ENCODE measurements at places on chromosomes 4 and X.

GRCh38 chr4:71570492-71570891 is 213.4 kb downstream of the GC start:
- no peak for DNase-seq

GRCh38 chr4:86450861-86451260 is 91.0 kb upstream of the MAPK10 start:
- no peak for DNase-seq

- DNase-seq, result no peak
Measured at GRCh38 chrX:9184211-9184610, 150.3 kb upstream of the FAM9B start.

GRCh38 chr4:26900765-26901164 is 40.1 kb downstream of the STIM2 start:
- DNase-seq, result no peak

- DNase-seq, result no peak
Measured at GRCh38 chrX:152814048-152814447, 16.5 kb downstream of the CETN2 start.

GRCh38 chr4:186553717-186554116 is 1.6 kb downstream of the MTNR1A start:
- DNase-seq, result no peak

GRCh38 chr4:61202638-61203435 is 2.7 kb downstream of the ADGRL3 start:
- no peak for DNase-seq

GRCh38 chr4:27005501-27005900 is 144.9 kb downstream of the STIM2 start:
- peak; percentile 56 for DNase-seq

GRCh38 chr4:108031427-108032083 is 41.9 kb downstream of the HADH start:
- no peak for DNase-seq

GRCh38 chr4:112288455-112288854 is 2.8 kb upstream of the TIFA start:
- DNase-seq, result no peak

Data from AG08395 (cell line).